ENCODE measurements at places on chromosomes 12 and 14.

DNA sequence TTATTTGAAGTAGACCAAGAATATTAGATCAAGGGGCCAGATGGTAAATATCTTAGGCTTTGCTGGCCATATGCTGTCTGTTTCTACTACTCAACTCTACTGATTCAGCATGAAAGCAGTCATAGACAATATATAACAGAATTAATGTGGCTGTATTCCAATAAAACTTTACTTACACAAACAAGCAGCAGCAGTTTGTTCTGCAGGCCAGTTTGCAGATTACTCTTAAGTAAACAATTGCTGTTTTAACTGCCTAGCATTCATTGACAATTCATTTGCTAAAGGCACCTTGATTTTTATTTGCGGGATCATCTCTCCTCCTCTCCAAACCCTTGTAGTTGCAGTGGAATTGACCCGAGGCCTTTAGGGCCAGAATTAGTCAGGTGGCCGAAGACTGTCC is 94.1 kb upstream of the GARIN6 start:
- no peak for DNase-seq

GRCh38 chr12:91357381-91357780 is 174.8 kb upstream of the DCN start:
- DNase-seq, result no peak

DNA sequence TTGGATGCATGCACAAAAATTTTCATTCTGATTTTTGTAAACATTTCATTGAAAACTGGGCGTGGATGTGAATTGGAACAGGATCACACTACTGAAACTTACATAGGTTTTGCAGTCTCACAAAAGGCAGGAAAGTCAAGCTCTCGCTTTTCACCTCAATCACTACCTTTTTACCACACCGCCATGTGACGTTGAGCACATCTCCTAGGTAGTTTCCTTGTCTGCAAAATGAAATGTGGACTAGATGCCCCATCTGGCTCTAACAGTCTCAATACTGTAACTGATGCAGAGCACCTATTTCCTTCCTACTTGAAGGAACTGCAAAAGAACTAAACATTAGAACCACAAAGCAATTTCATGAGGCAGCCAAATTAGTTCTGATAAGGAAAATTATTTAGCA is 4.4 kb upstream of the YY1 start:
- DNase-seq, result no peak

DNA sequence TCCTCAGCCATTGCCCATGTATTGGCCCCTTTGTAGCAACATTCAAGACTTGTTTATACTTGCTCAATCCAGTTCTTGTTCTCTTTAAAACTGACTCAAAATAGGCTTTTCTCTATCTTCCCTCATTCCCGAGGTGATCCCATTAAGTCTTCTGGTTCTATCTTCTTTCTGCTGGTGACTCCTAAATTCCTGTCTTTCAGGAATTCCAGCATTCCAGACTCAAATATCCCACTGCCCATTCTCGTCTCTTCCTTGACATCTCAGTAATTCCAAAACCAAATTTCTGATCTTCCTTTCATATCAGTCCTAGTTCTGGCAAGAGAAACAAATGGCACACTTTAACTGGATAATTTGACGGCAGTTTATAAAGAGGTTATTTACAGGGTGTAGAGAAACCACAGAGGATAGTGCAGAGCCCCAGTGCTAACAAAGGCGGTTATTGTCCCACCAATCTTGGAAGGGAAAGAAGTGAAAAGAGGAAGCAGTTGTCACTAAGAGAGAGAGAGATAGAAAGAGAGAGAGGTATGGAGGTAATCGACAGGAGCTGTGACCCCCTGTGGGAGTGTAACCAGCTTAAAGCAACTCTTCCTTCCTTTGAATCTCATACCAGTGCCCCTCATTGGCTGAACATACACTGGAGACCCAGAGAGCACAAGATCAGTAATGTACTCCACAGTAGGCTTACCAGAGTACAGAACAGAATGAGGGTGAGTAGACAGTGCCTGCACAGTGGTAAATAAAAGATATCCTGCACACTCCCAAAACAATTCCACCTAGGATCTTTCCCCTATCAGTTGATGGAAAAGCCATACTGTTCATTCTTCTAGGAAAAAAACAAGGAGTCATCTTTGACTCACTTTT is 177.6 kb upstream of the LMNTD1 start:
- DNase-seq, result no peak

DNA sequence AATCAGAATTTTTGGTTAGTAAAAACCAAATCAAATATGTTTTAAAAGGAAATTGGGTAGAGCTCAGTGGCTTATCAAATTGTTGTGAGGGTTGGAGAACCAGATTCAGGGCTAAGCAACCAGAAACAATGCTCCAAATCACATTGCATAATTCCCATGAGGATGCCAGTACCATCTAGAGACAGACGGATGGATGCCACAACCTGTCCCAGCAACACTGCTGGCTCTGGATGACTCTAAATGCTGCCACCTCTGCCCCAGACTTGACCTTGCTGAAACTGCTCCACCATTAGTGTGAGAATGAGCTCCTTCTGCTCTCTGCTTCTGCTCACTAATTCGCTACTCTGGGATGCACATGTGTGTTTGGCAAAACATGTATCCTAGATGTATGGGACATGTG is 43.9 kb downstream of the FRS2 start:
- DNase-seq, result no peak

- DNase-seq, result no peak
Observed at GRCh38 chr12:92133171-92133570, 12.5 kb downstream of the BTG1 start.
